ENCODE measurements at places on chromosomes 6 and 20. TPM values are rescaled to one million over a fixed set of nuclear protein-coding genes. Genes with fewer than 3 reads are reported as not detected.

Gene FGD2
- 5.5 TPM for total RNA-seq

DNA sequence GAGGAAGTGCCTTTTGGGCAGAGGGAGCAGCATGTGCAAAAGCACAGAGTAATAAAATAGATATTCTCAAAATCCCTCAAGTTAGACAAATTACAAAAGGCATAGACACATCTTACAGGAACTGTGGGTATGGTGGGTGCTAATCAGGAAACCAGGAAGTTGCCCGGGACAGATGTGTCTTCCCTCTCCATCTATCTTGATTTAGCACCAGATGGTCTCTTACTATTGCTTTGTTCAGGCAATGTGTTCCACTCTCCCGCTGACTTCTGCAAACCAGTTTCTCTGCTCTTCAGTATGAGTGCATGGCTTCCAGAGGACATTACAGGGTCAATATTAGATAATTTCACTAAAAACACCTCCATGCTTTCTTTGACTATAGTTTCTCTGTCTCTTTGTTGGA is 13.2 kb downstream of the CITED2 start:
- DNase-seq = no peak

GRCh38 chr20:35311409-35311808 is 19.2 kb upstream of the FAM83C start:
- no peak for DNase-seq

Gene SLC35F1
- 68.7 TPM for total RNA-seq

DNA sequence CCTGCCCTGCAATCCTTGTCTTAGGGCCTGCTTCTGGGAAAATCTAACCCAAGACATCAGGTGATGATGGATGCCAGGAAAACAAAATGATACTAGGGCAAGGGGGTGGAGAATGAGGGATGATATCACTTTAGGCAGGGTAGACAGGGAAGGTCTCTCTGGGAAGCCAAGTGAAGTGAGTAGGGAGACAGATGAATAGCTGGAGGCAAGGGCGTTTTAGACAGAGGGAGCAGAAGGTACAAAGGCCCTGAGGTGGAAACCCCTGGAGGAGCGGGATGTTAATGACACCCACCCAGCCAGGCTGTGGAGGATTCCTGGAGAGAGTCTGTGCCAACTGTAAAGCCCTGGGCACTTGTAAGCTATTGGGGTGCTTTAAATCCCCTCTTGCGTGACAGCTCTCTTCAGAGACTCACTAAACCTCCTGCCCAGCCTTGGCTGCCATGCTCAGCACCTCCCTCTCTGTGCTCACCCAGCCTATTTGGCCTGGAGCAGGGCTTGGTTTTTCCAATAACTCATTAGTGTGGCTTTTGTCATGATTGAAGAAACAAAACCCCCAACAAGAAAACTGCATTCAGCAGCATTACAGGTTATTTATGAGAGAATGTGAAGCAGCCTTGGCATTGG is 12.4 kb upstream of the MDGA1 start:
- peak; percentile 53 for DNase-seq

DNA sequence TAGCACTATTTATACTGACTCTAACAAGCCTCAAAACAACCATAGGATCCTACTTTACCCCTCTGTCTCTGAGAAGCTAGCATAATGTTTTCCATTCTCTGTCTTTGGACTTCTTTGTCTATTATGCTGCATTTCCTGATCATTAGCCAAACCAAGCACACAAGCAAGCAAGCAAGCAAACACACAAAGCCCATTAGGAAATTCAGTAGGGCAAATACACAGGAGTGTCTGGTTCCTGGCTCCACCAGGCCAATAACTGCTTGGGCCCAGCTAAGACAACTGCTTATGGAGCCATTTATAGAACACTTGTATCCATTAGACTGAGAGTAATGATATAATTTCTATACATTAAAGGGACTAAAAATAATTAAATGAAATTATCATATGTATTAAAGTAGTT is 952.9 kb upstream of the EPHA7 start:
- no peak for DNase-seq

- DNase-seq = no peak
Measured at GRCh38 chr6:391559-392440, at the start of gene IRF4. Gene IRF4 (plus strand): TSS chr6:391752. CDS start chr6:393153, 1,401 bp downstream.

DNA sequence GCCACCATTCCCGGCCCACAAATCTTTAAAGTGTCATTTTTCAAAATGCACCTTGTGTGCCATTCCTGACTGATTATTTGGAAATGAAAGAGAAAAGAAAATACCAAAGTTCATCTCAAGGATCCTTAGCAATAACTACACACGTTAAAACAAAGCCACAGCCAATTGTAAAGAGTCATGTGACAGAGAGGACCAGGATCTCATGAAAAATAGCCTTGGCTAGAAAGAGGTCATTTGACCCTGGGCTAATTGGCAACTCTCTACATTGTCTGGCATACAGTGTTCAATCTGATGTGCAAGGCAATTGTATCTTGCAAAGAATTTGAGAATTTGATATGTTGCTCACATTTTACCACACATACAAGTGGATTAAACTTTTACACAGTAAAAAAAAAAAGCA is 31.6 kb upstream of the HLA-G start:
- DNase-seq = no peak

DNA sequence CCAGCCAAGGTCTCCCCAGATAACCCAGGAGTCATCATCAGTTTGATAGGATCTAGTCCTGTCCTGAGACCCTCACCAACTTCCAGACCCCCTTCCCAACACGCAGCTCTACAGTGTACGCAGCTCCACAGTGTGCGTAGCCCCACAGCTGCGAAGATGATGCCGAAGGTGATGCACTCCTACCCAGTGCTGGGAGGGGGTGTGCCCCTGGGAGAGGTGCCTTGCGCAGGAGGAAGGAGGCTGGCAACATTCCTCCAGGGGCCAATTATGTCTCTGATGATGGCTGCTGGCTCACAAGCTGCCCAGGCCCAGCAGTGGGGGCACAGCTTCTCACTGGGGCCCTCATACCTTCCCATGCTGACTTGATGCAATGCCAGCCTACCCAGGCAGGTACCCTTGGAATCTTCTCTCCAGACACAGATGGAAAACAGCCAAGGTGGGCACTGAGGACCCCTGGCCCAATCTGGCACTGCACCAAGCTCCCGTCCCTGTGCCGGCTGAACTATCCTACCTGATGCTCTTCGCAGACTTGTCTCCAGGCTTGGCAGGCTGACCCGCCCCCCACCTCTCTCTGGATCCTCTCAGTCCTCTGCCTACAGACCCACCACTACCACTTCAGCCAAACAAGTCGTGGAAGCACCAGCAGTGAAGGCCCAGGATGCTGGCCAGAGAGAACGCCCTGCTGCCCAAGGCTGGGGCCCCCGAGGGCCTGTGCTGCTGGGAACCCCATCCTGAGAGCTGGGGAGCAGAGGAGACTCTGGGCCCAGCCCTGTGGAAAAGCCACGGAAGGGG is 1.4 kb downstream of the ZNF512B start:
- DNase-seq = no peak

Gene EPPIN
- 0.17 TPM for total RNA-seq

GRCh38 chr20:36493801-36494114 is 47.6 kb upstream of the MYL9 start:
- no peak for DNase-seq

GRCh38 chr6:42394151-42394550 is 57.6 kb downstream of the TRERF1 start:
- no peak for DNase-seq

GRCh38 chr6:73325656-73326055 is 28.4 kb downstream of the DPPA5 start:
- DNase-seq = no peak

GRCh38 chr20:47441774-47442150 is 59.9 kb upstream of the NCOA3 start:
- no peak for DNase-seq

- peak; percentile 98 for DNase-seq
Measured at GRCh38 chr6:170552765-170553533, at the start of gene PSMB1. Gene PSMB1 (minus strand): TSS chr6:170553307. CDS start chr6:170553242, 65 bp downstream.

DNA sequence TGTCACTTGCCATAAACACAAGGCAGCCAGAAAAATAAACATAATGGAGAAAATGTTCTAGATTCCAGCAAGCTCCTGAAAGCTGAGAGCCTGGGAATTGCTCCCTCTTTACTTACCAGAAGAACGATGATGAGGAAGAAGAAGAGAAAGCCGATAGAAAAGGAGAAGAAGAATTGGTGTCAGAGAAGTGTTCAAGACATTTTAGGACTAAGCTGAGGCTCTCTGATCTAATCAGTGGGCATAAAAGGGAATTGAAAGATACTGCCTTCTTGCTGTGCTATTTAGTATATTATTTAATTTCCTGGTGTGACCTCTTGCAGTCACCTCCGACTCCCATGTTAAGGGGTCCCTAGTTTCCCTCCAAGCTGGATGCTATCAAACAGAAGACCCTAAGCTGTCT is 316.6 kb upstream of the JARID2 start:
- DNase-seq = no peak

Gene LRRC73
- 3.2 TPM for total RNA-seq

DNA sequence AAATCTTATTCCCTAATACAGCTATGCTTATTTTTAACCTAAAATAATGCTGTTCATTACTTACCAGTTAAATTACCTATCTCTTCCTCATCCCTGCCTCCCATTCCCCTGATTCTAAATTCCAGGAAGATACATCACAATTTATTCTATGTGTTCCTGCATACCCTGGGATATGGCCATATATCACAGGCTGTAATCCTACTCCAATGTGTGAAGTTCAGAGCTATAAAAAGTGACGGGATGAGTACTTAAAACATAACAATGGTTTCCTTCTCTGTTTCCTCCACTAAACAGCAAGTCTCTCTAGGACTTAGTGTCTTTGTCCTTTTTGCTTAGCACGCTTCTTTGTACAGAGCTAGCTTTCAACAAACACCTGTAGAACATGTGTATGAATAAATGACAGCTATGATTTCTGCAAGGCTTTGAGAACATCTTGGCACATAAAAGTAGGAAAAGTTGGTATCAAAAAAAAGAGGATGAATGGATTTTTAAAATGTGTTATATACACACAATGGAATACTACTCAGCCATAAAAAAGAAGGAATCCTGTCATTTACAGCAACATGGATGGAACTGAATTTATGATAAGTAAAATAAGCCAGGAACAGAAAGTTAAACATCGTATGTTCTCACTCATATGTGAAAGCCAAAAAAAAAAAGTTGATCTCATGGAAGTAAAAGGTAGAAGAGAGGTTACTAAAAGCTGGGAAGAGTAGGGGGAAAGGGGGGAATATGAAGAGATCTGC is 45.8 kb downstream of the SESN1 start:
- no peak for DNase-seq
